ENCODE measurements at places on chromosomes 3 and 15.

DNA sequence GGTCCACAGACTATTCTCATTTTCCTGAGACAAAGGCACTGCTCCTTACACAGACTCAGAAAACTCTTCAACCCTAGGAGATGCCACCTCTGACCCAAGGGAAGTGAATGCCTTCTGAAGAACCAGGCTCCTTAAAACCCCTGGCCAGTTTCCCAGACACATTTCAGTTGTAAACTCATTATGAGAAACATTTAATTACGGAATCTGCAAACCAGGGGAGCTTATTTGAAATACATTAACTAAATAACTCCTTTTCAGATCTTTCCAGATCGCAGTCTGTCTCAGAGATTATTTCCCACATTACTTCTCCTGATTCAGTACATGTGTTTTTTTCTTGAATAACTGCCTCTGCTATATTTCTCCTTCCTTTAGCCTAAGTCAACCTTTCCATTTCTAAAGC lies 17.6 kb downstream of the MYO5A start:
- no peak for DNase-seq

GRCh38 chr3:133891662-133892378 lies 3.9 kb downstream of the RAB6B start:
- DNase-seq, result no peak

GRCh38 chr3:16148783-16149182 lies 25.7 kb upstream of the GALNT15 start:
- DNase-seq, result no peak

DNA sequence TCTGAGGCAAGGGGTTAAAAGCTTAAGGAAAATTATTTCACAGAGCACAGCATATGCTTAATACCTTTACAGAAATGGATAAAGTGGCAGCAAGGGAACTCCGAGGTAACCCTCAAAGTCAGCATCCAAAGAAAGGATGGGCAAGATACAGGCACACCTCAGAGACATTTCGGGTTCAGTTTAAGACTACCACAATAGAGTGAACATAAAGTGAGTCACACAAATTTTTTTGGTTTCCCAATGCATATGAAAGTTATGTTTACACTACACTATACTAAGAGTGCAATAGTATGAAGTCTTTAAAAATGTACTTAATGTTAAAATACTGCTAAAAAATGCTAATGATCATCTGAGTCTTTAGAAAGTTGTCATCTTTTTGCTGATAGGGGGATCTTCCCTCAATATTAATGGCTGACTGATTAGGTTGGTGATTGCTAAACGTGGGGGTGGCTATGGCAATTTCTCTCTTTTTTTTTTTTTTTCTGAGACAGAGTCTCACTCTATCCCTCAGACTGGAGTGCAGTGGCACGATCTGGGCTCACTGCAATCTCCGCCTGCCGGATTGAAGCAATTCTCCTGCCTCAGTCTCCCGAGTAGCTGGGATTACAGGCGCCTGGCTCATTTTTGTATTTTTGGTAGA lies 10.0 kb downstream of the UBR1 start:
- no peak for DNase-seq

- DNase-seq, result no peak
Measured at GRCh38 chr15:95302206-95302605, 1028.3 kb upstream of the NR2F2 start.

DNA sequence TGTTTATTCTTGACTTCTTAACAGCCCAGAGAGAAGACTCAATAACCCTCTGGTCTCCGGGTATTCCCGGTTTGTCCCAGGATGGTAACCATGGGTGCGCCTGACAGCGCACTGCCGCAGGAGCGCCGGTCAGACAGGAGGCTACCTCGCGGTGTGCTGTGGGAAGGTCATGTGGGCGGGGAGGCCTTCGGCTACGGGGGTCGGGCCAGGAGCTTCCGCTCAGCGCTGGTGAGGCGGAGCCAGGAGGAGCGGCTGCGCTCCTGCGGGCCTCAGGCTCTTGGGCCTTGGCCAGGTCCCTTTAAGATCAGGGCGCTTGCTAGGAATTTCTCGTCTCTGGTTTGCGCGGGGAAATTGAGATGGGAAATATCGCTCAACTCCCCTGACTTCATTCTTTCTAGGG lies 182.3 kb upstream of the NDN start:
- no peak for DNase-seq

DNA sequence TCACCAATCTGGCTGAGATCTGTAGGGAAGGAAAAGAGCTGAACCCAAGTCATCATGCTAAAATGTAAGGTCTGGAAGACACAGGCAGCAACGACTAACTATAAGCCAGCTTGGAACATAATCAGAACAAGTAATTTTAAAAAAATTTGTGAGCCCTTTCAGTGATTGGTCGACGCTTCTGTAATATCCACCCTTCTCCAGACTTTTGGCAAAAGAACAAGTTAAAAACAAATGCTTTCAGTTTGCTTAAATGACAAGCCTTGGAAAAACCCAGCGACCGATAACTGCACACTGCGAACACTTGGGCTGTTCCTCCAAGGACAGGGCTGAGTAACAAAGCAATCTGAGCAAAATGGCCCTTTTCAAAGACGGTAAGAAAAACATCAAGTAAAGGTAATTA lies 49.6 kb downstream of the PCSK6 start:
- no peak for DNase-seq

- DNase-seq, result no peak
Measured at GRCh38 chr3:187130346-187131066, 8.8 kb downstream of the RPL39L start.

- no peak for DNase-seq
Measured at GRCh38 chr15:41513506-41514227, at the start of gene LTK. LTK (minus strand) TSS chr15:41513827; CDS start chr15:41513709, 118 bp downstream.

GRCh38 chr3:48426401-48426909 lies 3.4 kb downstream of the PLXNB1 start:
- no peak for DNase-seq

GRCh38 chr15:99606646-99607045 lies 40.9 kb downstream of the MEF2A start:
- DNase-seq, result no peak

- DNase-seq, result no peak
Measured at GRCh38 chr3:42063888-42064287, 27.3 kb upstream of the TRAK1 start.

- no peak for DNase-seq
Measured at GRCh38 chr3:21839176-21839575, 88.2 kb upstream of the ZNF385D start.

DNA sequence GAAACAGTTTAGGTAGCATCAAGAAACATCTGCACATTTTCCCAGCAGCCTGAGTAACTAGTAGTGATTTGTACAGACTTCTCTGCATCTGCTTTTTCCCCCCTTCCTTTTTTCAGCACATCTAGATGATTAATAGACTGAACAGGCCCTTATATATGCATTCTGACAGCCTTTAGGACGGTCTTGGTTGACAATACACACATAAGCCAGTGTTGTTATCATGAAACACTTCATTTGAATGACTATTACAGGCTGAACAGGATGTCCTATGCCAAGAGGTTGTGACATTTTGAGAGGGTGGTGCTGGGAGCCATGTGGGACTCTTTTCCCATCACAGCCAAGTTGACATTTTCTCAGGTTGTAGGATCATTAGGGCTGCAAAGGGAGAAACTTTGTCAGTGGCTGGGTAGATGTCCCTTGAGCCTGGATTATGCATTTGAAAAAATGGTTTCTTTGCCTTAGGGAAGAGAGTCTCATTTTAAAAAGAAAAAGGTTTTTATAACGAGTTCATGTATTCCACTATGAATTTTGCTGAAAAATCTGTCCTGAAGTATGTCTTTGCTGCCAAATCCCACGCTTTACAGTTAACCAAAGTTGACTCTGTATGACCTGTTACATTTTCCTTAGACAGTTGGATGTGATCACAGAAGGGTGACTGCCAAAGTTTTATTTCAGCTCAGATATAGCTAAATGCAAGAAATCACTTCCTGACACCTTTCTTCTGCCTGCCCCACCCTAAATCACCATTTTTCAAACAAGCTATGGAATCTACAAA lies 73.7 kb downstream of the FILIP1L start:
- no peak for DNase-seq

DNA sequence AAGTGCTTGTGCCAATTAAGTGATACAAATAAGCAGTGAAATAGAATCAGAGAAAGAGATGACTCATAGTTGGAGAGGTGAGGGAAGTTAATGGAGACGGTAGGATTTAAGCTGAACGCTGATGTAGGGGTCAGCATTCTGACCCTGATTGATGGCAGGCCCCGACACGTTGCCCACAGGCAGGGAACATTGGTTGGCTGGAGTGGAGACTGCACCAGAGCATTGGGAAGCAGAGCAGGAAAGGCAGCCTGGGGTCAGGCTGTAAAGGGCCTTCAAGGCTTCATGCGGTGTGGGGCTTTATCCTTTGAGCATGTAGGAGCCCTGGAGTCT lies 68.6 kb downstream of the DCUN1D1 start:
- no peak for DNase-seq

GRCh38 chr3:177495566-177495965 lies 298.3 kb upstream of the TBL1XR1 start:
- DNase-seq, result no peak

- DNase-seq, result no peak
Measured at GRCh38 chr15:91927585-91927984, 74.1 kb downstream of the SLCO3A1 start.

GRCh38 chr15:77738441-77739302 lies 106.0 kb upstream of the LINGO1 start:
- DNase-seq, result no peak

GRCh38 chr15:62163397-62164013 lies 1.6 kb downstream of the C2CD4B start:
- DNase-seq, result no peak

DNA sequence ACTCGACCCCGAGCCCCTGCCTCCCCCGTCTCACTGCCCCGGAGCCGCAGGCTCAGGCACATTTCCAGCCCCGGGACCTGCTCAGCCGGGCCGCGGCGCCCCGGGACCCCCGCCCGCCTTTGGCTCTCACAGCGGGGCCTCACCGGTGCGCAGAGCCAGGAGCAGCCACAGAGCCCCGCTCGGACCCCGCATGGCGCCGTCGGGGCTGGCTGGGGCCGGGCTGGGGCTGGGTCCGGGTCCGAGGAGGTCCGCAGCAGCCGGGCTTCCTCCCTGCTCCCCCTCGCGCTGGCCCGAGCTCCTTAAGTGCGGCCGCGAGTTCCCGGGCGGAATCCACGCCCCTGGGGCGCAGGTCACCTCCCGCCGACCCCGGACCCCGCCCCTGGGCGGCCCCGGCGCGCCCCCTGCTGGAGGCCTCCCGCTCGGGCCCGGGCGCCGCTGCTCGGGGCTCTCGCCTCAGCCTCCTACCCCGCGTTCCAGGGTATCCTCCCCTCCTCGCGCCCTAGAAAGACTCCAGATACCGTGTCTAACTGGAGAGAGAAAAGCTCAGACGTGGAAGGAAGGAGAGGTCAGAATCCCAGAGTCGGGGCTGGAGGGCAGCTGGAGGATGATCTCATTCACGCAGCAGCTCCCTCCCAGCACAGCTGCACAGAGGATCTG lies at the start of gene MELTF:
MELTF (minus strand) TSS at position 307 of the 657 bp plus-strand sequence; CDS start at position 192, 115 bp downstream.
- peak; percentile 64 for DNase-seq

GRCh38 chr15:69914960-69915359 lies 182.8 kb downstream of the TLE3 start:
- no peak for DNase-seq

GRCh38 chr15:88258093-88258641 lies 1.6 kb upstream of the NTRK3 start:
- DNase-seq, result no peak

DNA sequence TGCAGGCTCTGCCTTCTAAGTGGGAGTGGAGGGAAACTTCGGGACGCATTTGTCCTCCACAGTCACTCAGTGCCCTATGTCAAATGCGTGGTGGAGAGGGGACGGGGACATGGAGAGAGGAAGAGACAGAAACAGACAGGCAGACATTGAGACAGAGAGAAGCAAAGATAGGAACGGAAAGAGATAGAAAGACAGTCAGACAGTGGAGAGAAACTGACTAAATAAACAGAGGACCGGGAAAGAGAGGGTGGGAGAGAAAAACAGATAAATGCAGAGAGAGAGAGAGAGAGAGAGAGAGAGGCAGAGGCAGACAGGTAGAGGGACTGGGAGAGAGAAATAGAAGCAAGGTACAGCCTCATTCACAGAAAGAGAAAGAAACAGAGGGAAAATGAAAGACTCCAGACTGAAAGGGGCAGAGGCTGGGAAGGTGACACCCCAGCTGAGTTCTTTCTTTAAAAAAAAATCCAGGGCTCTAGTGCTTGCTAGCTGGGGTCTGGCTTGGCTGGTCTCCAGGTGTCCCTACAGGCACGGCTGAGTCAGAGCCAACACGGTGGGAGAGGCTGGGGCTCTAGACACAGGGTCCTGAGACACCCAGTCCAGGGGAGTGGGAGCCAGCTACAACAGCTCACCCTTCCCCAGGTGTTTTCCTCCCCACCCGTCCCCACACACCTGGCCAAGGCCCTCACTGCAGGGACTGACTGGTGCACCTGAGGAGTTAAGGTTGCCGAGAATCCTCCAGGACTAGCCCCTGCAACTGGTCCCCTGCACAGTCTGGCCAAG lies 506.1 kb upstream of the PROK2 start:
- no peak for DNase-seq

- no peak for DNase-seq
Measured at GRCh38 chr3:143002727-143003126, 1.4 kb downstream of the U2SURP start.

- no peak for DNase-seq
Measured at GRCh38 chr3:172808969-172809546, 58.5 kb downstream of the ECT2 start.

GRCh38 chr15:77454951-77455350 lies 34.3 kb downstream of the HMG20A start:
- DNase-seq, result no peak

DNA sequence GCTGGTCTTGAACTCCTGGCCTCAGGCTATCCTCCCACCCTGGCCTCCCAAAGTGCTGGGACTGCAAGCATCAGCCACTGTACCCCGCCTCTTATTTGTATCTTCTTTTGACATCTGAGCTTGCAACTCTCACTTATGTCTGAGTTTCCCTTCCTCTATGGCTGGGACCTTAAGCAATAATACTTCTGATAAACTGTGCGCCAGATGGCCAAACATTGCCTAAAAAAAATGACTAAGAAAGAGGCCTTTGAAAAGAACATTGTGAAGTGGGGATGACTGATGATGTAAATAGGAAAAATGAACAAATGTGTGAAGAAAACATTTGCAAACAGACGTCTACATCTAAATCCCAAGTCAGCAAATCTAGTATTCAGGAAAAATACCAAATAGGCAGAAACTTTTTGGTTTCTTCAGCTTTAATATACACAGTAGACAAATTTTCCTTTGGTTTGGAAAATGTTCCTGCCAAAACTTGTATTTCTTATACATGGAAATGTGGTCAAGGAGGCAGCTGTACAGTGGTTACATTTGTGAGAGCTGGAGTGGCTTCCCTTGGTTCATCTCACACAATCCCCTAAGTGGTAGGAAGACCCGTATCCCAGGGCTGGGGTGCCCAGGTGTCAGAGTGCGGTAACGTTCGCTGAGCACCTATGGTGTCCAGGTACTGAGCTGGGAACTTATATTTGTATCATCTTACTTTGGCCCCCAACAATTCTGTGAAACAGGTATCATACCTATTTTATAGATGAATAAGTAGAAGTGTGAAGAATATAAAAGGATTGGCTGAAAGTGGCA lies 11.6 kb upstream of the TFRC start:
- DNase-seq, result no peak

GRCh38 chr3:180855364-180855763 lies 57.1 kb upstream of the FXR1 start:
- DNase-seq, result no peak

GRCh38 chr3:106678657-106679390 lies 698.4 kb upstream of the CCDC54 start:
- no peak for DNase-seq
